ENCODE measurements at places on chromosomes 3 and 15. TPM values are rescaled to one million over a fixed set of nuclear protein-coding genes. Genes with fewer than 3 reads are reported as not detected.

DNA sequence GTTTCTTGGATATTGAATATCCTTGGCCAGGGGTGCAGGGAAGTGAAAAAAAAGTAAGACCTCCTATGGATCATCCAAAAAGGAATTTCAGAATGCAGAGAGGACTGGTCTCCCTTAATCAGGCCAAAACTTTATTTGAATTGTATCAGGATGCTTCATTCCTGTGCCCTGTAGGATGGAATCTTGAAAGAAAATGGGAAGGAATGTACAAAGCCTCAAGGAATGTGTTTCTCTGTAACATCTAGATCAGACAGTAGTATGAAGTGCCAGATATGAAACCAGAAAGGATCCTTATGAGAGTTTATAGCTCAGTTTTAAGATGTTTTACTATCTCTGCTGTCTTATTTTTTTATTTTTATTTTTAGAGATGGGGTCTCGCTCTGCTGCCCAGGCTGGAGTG lies 6.5 kb upstream of the GSK3B start:
- peaks cover 29% of the 10 kb centered on the region for H3K4me1 ChIP-seq
- no peak for DNase-seq
- no peak overlapping the region for H3K4me3 ChIP-seq
- H3K36me3 ChIP-seq: peaks cover 31% of the 10 kb centered on the region
- H3K27ac ChIP-seq: no peak overlapping the region

IL17RB gene
- total RNA-seq: 0.31 TPM

- H3K27me3 ChIP-seq: peaks cover under 1% of the 10 kb centered on the region
- H3K4me1 ChIP-seq: no peaks in the 10 kb centered on the region
- H3K27ac ChIP-seq: no peak overlapping the region
These were observed 67.3 kb downstream of the MORC1 start for GRCh38 chr3:109050591-109051167.

SERPINI2 gene
- total RNA-seq: not detected

GRCh38 chr3:183247011-183247589 lies 6.0 kb upstream of the B3GNT5 start:
- DNase-seq: no peak
- no peaks in the 10 kb centered on the region for H3K4me1 ChIP-seq
- H3K27me3 ChIP-seq: peaks cover 3% of the 10 kb centered on the region
- no peak overlapping the region for H3K27ac ChIP-seq

DNA sequence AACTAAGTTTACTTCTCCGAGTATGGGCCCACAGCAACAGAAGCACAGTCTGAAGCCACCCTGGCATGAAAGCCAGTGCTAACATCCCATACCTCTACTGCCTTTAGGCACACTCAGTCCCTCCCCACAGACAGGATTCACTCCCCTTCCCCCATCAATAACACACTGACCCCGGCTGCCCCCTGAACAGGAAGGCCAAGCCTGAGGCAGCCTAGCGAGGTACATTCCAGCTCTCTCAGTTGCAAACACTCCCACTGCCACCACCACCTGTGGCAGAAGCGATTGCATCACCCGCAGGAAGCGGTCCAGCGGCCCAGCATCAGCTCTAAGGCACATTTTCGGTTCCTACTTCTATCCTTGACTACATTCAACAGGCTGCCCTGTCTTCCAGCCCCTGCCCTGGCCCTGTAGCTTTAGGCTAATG lies 7.0 kb upstream of the BMF start:
- H3K27ac ChIP-seq: peak overlapping the region; percentile 89
- H3K27me3 ChIP-seq: peaks cover 11% of the 10 kb centered on the region
- peaks cover 35% of the 10 kb centered on the region for H3K4me1 ChIP-seq
- H3K36me3 ChIP-seq: peaks cover 2% of the 10 kb centered on the region

CNTN3 gene
- not detected for total RNA-seq

- H3K4me1 ChIP-seq: peaks cover 10% of the 10 kb centered on the region
- H3K27me3 ChIP-seq: no peaks in the 10 kb centered on the region
- H3K4me3 ChIP-seq: no peak overlapping the region
- DNase-seq: no peak
These were observed 50.0 kb downstream of the MB21D2 start for GRCh38 chr3:192867645-192868044.

DNA sequence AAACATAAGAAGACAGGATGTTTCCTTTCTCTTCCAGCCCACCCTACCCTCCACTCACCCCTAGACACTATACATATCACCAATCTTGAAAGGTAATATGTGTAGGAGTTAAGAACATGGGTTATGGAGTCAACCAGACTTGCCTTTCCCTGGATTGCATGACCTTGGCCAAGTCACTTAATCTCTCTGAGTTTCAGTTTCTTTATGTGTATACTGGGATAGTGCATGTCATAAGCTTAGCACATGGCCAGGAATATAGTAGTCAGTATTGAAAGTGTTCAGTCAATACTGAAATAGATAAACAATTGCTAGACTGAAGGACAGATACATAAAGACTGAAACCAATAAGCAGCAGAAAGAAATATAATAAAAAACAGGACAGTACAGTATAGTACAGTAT lies 283.2 kb upstream of the STT3B start:
- peaks cover 50% of the 10 kb centered on the region for H3K4me1 ChIP-seq
- H3K4me3 ChIP-seq: no peak overlapping the region
- no peaks in the 10 kb centered on the region for H3K27me3 ChIP-seq
- peaks cover 13% of the 10 kb centered on the region for H3K36me3 ChIP-seq

MRAS gene
- total RNA-seq: not detected

EOMES gene
- 3.3 TPM for total RNA-seq

DNA sequence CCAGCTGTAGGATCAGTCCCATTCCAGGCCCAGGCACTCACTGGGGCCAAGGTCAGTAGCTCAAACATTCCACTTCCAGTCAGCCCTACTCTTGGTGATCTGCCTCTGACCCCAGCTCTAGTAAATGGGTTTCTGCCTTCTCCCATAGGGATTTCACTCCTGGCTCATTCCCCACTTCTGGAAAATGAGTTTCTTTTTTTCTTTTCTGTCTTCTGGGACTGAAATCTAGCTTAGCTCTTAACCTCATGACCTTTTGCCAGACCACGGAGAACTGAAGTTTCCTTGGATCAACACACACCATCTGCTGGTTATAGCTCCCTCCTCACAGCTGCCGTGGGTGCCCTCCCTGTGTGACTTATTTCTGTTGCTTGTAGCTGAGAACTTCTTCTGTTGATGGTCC lies 21.3 kb downstream of the MME start:
- no peak overlapping the region for H3K4me3 ChIP-seq
- no peaks in the 10 kb centered on the region for H3K4me1 ChIP-seq
- H3K27ac ChIP-seq: no peak overlapping the region
- no peak for DNase-seq

All from activated CD8-positive, alpha-beta T cell treated with anti-CD3 and anti-CD28 coated beads, Interleukin-2, amount 10 ng/mL, durations not matched to agents 7 days and 5 days (primary cell).